AML-193 (cell line): ENCODE measurements at places on chromosomes 7 and 10.

DNA sequence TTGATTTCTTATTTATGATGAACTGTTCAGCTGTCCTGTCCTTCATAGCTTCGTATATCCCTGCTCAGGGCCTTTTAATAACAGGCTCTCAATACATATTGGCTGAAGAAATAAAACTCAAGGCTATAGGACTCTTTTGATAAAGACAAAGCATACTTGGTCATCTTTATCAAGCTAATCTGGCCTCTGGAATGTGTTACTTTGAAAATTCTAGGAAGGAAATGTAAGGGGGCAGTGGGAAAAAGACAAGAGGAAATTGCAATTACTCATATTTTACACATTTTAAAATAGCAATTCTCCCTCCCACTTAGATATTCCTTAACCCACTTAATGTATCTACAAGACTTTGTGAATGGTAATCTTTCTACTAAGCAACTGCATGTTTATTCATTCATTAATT, 94.3 kb downstream of the OSBPL3 start:
- DNase-seq = no peak

DNA sequence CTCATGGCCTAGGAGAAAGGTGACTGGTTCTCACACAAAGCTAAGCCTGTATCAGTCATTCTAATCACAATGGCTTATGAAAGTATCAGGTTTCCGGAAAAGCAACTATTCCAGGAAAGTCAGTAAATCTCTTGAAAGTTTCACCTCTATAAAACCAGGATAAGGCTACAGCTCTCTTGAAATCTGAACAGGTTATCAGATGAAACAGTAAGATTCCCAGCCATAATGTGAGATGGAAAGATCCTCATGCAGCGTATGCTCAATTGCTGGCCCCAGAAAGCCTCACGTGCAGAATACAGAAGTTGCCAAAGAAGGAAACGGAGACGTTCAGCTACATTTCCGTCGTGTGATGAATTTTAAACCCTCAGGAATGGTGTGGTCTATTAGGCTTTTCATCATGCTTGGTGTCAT, 90.0 kb downstream of the PFKFB3 start:
- DNase-seq = no peak

- no peak for DNase-seq
These were observed 33.6 kb upstream of the VSIR start for GRCh38 chr10:71806704-71807556.

DNA sequence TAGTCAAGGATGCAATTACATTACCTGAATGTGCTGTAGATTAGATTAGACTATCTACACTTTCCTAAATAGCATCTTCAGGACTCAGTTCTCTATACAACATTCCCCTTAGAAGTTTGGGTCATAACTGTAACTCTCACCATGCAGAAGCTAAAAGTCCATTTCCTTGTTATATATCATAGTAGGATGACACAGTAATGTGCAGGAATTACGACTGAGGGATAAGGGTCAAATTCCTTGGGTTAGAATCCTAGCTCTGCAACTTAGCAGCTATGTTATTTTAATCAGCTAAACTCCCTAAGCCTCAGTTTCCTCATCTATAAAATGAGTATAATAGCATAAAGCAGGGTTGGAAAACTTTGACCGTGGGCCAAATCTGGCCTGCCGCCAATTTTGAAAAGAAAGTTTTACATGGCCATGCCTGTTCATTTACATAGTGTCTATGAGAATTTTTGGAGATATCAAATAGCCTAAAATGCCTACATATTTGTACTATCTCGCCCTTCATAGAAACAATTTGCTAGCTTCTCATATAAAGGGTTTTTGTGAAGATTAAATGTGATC, 14.8 kb downstream of the NRCAM start:
- DNase-seq = no peak

GRCh38 chr7:44867073-44867995, 18.0 kb downstream of the PURB start:
- no peak for DNase-seq

- DNase-seq = no peak
These were observed 335.4 kb upstream of the MTPN start for GRCh38 chr7:136312592-136312991.

GRCh38 chr10:103716206-103717160, 138.9 kb downstream of the SH3PXD2A start:
- DNase-seq = no peak

DNA sequence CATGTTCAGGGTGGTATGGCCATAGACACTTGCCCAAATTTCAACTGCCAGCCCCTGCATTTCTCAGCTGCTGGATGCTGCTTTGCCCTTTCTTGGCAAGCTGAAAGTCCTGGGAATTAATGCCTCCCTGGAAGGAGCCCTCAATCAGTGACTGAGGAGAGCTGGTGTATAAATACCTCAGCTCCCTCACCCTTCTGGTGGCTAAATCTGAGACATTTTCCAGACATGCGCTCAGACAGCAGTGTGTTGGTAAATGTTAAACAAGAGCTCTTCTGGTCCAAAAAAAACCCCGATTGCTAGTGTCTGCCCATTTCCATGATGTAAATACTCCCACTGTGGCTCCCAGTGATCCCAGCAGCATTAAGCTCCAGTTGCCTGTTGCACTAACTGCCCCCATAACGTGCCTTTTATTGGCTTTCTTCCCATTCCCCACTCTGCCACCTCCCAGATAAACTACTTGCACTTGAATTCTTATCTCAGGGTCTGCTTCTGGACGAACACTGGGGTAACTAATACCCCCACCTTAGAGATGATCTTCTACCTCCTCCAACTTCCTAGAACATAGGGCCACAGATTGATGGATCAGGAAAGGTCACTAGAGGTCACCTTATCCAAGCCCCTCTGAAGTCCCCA, 6.7 kb upstream of the MYH16 start:
- DNase-seq = no peak

GRCh38 chr7:81468526-81468925, 301.3 kb downstream of the HGF start:
- DNase-seq = no peak

GRCh38 chr10:79939969-79940368, 8.9 kb downstream of the SFTPD start:
- DNase-seq = no peak

DNA sequence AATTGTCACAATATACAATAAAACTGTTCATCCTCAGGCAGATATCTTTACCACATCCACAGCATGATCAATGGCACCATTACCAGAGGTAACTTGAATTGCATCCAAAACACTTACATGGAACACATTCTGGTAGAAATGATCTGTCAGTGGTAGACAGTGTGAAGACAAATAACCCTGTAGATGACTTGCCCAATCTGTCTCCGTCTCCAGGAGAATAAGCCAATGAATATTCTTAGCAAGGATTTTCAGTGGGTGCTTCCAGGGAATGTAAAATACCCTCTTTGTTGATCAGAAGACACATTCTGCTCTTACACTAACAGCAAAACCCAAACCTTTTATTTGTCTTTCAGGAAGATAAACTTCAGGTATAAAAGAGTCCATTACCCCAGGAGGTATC, 43.8 kb downstream of the VWC2 start:
- DNase-seq = no peak

DNA sequence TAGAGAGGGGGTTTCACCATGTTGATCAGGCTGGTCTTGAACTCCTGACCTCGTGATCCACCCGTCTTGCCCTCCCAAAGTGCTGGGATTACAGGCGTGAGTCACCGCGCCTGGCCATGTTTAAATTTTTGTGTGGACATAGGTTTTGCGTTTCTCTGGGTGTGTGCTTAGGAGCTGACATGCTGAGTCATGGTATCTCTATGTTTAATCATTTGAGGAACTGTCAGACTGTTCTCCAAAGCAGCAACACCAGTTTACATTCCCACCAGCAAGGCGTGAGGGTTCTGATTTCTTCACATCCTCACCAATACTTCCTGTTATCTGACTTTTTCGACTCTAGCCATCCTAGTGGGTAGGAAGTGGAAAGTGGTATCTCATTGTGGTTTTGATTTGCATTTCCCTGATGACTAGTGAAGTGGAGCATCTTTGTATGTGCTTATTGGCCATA, 153.7 kb downstream of the DNAJB6 start:
- DNase-seq = peak; percentile 95

- DNase-seq = no peak
These were observed 1.8 kb downstream of the ARMC10 start for GRCh38 chr7:103076764-103077163.

DNA sequence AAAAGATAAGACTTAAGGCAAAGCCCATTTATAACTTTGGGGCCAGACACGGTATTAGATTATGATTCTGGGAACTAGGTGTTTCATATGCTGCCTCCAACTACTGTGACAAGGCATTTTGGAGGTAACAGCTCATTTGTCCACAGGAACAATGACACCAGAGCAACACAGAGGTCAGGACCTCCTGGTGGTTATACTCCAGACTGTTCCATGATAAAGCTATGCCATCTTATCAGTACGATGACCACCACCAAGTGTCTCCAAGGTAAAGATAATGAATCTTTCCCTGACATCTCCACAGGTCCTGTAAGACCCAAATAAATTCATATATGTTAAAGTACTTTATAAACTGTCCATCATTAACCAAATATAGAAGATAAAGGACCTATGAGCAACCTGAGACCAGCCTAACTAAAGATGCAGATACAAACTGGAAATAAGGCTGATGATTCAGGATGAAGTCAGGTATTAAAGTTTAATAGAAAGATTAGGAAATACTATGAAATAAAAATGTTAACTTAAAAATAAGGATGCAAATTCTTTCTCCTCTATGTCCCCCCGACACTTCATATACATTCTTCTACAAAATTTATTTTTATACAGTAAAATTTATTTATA, 26.2 kb downstream of the CUL2 start:
- DNase-seq = no peak
